ENCODE measurements at places on chromosomes 1 and 21.

- DNase-seq = peak; percentile 62
Measured at GRCh38 chr1:111204201-111204982, 3.9 kb upstream of the DENND2D start.

- DNase-seq = no peak
Measured at GRCh38 chr1:27027575-27028250, 15.1 kb upstream of the TENT5B start.

DNA sequence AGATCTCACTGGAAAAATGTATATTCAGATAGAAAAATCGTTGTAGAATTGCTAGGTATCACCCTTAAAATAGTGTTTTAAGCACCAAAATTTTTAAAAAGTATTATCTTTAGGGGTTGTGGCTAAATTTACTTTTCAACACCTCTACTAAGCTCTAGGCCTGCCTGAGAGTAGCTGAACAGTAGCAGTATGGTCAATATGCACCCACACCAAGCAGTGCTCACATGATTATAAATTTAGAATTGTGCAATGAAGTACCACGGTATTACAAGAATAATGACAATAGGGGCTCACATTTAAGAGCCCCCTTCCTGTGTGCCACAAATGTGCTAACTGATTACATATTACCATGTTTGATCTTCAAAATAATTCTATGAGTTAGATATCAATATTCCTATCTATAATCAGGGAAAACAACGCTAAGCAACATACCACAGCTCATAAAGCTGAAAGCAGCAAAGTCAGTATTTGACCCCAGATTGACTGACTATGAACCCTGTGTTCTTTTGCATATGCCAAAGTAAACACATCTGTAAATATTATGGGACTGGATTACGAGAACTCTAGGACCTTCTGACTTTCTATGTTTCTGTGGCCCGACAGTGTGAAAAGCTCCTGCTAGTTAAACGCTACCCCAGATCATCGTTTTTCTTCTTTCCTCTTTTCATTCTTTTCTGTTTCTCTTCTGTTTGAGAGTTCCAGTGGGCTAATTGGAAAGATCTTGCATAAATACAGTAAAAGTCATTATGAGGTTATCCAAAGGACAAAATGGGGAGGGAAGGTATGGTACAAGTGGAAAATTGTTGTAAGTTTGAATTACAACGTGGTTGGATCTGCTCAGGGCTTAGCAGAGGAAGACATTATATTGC lies 201.1 kb upstream of the C1orf87 start:
- DNase-seq = no peak

- no peak for DNase-seq
Measured at GRCh38 chr21:29991624-29992023, 51.8 kb upstream of the GRIK1 start.

DNA sequence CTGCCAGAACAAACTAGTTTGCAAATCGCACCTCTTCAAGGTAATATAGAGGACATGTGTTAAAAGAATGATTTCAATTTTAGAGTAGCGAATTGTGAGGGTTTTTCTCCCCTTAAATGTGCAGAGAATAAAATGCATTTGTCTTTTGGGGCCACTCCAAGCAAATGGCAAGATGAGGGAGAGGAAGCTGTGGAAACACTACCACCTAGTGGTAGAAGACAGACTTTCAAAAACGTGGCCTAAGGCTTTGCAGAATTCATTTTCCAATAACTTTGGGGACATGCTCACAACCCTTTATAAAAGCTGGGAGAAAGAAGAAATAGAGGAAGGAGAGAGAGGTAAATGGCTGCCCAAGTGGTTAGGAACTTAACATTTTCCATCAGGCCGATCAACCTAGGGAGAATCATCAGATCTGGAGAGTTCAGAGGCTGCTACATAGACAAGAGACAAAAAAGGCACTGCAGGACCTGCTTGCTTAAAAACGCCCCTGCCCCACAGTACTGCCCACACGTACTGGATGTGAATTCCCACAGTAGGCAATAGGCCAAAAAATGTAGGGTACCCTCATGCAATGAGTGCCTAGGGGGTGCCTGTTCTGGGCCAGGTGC lies 15.7 kb upstream of the RCAN1 start:
- DNase-seq = peak; percentile 15

DNA sequence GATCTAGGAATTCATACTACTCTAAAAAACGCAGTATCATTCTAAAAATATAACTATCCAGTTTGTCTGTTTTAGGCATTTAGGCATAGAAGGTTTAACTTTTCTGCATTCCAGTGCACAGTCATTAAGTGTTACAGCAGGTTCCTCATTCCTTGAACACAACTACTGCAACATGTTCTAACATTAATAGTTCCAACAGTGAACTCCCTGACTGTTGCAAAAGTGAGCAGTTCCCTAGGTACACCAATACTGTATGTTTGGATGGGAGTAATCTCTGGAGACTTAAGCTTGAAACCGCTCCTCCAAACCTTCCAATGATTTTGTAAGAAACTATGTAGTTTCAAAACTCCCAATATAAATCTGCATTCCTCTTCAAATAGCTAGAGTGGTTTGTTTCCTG lies 46.2 kb downstream of the UCHL5 start:
- DNase-seq = no peak

- no peak for DNase-seq
Measured at GRCh38 chr1:80450711-80451110, 1350.0 kb upstream of the ADGRL2 start.

DNA sequence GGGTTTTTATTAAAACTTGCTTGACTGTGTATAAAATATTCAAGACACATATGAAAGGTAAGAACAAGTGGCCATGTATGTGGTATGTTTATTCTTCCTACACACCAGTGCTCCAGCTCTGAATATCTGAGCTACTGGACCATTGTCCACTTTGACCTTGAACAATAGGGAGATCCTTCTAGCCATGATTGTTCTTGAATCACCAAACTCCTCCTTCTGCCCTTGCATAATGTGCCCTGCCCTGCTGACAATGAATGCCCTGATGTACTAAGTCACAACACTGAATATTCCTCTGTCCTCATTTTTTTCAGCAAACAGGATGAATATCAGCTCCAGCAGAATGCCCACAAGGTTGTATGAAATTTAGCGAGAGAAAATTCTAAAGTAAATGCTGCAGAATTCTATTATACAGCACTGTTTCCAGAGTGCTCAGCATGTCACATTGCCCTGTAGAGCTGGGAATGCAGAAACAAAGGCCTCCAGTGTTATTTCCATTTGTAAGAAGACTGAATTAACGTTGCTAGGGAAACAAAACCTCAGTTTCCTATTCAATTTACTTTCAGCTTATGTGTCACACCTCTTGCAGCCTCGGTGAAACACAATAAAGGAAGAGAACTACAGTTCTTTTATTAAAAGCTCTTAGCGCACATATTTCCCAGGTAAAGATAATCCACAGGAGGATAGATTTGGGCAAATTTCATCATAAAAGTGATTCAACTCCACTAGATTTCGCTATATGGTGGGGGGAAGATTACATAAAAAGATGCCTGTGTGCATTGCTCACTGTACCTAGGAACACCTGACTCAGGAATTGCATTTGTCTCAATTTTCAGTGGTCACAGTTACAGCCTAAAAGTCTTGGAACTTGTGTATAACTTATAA lies 187.4 kb upstream of the ATP1B1 start:
- no peak for DNase-seq

DNA sequence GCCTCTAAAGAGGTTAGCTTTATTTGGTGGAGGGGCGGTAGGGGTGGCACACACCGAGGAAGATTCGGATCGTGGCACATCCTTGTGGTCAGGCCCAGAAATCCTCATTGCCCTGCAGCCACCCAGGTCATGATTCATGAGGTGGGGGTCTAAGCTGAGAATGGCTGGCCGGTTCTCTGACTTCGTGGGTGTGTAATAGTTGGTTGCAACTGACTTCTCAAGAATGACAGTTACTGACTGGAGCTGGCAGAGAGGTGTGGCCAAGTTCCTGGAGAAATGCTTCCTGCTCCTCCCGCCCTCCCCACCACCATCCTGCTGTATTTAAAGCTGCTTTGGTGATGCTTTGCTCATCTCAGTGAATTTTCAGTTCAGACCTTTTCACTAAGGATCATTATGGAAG lies 198.6 kb downstream of the KIF26B start:
- no peak for DNase-seq

- DNase-seq = no peak
Measured at GRCh38 chr1:245797592-245798348, 643.0 kb downstream of the KIF26B start.

DNA sequence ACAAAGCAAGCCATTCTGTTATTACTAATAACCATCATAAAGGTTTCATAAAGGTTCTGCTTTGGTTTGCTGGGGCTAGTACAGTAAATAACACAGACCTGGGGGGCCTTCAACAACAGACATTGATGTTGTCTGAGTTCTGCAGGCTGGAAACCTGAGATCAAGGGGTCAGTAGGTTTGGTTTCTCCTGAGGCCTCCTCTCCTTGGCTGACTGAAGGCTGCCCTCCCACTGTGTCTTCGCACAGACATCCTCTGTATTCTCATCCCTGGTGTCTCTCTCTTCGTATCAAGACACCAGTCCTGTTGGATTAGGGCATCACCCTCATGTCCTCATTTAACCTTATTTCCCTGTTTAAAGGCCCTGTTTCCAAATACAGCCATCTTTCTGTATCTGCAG lies 37.3 kb downstream of the HUNK start:
- DNase-seq = no peak

DNA sequence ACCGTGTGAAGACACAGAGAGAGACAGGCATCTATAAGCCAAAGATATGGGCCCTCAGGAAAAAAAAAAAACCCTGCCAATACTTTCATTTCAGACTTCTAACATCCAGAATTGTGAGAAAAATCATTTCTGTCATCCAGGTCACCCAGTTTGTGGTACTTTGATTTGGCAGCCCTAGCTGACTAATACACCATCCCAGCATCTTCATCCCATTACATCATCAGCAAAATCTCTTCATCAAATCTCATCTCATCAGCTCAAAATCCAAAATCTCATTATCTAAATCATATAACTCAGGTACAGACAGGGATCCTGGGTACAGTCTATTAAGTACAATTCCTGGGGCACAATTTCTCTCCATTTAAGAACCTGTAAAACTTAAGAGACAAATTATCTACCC lies 51.9 kb upstream of the GJA8 start:
- DNase-seq = no peak

DNA sequence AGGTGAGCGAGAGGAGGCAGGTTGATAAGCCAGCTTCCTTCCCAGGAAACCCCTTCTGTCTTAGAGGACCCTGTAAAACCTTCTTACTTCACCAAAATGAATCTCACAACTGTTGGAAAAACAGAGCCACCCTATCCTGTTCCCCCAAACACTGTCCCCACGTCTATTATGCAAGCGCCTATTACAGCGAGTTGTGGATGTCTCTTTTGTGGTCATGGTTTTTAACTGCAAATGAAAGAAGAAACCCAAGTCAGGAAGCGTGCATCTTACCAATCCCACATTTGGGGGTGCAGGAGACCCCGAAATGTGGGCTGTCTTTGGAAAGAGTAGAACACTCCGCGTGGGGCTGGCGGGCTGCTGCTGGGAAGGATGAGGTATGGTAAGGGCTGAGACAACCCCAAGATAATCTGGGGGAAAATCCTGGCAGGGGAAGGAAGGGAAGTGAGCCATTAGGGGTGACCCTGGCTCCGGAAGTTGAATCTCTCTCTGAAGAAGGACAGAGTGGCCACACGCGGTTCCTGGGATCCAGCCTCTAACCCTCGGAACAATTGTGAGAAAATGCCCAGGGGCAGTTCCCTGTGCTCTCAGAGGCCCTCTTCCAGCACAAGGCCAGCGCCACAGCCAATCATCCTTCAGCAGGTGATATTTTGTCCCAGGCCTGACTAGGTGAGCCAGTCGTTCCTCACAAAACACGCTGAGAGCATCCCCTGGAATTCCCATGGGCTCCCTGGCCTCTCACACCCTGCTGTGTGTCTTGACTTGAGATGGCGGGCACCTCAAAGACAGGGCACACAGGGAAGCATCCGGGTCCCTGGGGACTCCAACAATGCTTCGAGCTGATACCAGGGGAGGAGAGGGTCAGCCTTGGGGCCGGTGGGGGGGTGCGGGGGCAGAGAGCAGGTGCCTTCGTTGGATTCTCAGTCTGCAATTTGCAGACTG lies 168.5 kb upstream of the IRF2BP2 start:
- no peak for DNase-seq

- DNase-seq = no peak
Measured at GRCh38 chr1:24969596-24970398, 39.7 kb upstream of the RUNX3 start.

DNA sequence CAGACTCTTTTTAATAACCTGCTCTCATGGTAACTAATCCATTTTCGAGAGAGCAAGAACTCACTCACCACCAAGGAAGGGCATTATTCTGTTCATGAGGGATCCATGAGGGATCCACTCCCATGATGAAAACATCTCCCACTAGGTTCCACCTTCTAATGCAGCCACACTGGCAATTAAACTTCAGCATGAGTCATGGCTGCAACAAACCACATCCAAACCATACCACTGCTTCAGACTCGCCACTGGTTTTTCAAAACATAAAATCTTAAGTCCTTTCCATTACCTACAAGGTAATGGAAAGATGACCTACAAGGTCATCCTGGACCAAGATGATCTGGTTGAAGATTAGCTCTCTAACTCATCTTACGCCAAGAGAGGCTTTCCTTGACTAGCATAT lies 405.1 kb downstream of the VAV3 start:
- DNase-seq = no peak

GRCh38 chr1:236421022-236421421 lies 26.9 kb downstream of the EDARADD start:
- DNase-seq = no peak

GRCh38 chr1:236746785-236747184 lies 48.3 kb upstream of the MTR start:
- no peak for DNase-seq

DNA sequence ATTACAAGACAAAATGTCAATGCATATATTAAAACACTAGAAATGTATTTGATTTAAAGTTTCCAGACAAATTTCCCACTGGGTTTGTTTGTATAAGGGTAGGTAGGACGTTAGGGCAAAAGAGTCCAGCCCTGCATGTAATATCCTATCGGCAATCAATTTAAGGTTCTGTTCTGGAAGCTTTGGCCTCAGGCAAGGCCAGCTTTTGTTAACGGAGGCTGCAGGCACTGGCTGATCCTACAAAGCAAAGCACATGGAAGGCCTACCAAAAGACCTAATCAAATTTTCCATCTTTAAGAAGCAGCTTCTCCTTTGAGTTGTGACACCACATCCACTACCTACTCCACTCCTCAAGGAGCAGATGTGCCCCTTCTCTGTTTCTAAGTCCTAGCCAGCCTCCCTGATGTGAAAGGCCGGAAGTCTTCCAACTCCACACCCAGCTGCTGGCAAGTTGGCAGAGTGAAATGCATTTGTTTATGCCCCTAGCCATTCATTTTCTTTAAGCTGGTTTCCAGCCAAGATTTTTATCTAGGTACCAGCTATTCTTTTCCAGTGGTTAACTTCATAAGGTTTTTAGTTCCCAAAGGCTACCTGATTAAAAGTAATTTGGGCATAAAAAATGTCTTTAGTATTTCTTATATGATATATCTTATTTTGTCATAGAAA lies 452.6 kb downstream of the PTBP2 start:
- no peak for DNase-seq

DNA sequence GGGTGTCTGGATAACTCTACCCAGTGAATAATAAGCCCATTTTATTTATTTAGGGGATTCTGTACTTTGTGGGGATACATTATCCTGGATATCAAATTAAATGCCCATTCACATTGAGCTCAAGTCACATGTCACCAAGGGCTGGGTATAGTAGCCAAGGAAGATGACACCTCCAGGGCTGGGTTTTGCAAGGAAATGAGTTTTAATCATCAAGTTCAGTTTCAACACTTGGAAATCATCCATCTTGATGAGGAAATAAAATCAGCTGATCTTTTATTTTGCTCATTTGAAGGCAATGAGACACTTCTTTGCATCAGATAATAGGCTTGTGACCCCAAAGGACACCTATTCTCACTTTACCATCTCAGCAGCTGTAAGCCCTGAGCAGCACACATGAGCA lies 80.0 kb upstream of the TNR start:
- DNase-seq = no peak

- DNase-seq = no peak
Measured at GRCh38 chr1:228178737-228179684, 13.4 kb downstream of the IBA57 start.

Measured in stimulated activated CD4-positive, alpha-beta T cell treated with anti-CD3 and anti-CD28 coated beads, Interleukin-2, amount 100 ng/mL, for 24 hours (primary cell).